Activated CD8-positive, alpha-beta memory T cell treated with anti-CD3 and anti-CD28 coated beads, Interleukin-2, amount 10 ng/mL, durations not matched to agents 7 days and 5 days (primary cell): ENCODE measurements at places on chromosomes 11 and 22. TPM values are rescaled to one million over a fixed set of nuclear protein-coding genes. Genes with fewer than 3 reads are reported as not detected.

DDTL gene
- not detected for total RNA-seq

SLCO2B1 gene
- total RNA-seq, result not detected

C11orf87 gene
- not detected for total RNA-seq

TRIM49 gene
- total RNA-seq, result not detected

TRIM51 gene
- not detected for total RNA-seq

OSBP2 gene
- total RNA-seq, result 1.7 TPM

AQP11 gene
- 0.82 TPM for total RNA-seq

OR5P2 gene
- total RNA-seq, result not detected

APOL4 gene
- total RNA-seq, result 22.6 TPM

TMEM121B gene
- not detected for total RNA-seq

VSIG2 gene
- total RNA-seq, result not detected

NCAM1 gene
- 4.1 TPM for total RNA-seq

MS4A3 gene
- total RNA-seq, result not detected

FREY1 gene
- total RNA-seq, result 0.93 TPM

MYO7A gene
- total RNA-seq, result 0.28 TPM
